ENCODE measurements at places on chromosomes 5 and 9.

GRCh38 chr5:1032011-1032410 is 23.4 kb downstream of the NKD2 start:
- DNase-seq = no peak

DNA sequence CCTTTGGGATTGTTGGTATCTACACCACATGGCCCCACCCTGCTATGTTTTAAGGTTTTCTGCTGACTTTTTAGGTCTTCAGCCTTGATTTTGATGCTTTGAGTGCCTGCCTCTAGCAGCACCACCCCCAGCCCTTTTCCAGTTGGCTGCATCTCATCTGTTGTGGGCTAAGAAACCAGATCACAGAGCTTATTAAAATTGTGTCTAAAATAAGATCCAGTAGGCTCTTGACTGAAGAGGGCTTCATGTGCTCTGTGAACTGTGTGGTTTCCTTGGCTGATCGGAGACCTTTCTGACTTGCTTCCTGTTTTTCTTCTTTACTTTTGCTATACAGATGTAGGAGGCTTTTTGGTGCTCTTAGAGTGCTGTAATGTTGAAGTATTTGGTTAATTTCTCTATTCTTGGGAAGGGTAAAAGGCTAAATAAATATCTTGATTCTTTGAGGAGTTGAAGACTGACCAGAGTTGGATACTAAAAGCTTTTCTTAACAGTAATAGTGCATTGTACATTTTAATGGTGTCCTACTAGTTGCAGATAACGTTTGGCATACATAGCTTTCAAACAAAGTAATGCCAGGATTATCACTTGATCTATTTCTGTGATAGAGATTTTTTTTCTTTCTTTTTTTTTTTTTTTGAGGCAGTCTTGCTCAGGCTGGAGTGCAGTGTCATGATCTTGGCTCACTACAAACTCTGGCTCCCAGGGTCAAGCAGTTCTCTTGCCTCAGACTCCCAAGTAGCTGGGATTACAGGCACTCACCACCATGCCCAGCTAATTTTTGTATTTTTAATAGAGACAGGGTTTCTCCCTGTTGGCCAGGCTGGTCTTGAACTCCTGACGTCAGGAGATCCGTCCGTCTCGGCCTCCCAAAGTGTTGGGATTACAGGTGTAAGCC is 4.5 kb downstream of the UBE2D2 start:
- peak; percentile 26 for DNase-seq

- no peak for DNase-seq
Observed at GRCh38 chr5:107469485-107470294, 201.0 kb downstream of the EFNA5 start.

GRCh38 chr5:72848474-72849428 is 32.3 kb downstream of the TNPO1 start:
- DNase-seq = peak; percentile 62

- no peak for DNase-seq
Observed at GRCh38 chr5:98268162-98268860, 505.2 kb upstream of the RGMB start.

DNA sequence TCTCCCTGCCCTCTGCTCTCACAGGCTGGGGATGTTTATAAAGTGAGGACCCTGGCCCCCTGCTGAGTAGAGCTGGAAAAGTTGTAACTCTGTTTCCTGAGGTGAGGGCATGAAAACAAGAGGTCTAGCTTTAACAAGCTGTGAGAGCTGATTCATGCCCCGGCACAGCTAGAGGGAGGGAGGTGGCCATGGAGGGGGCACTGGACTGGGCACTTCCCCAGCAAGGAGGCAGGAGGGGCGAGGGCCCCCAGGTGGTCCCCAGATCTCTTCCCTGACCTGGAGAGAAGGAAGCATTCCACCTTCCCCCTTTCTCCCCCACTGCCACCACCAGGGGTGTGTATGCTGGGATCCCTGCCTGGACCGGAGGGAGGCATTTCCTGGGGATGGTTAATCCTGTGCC is at the start of gene MSMP:
MSMP (minus strand) TSS at position 13 of the 400 bp plus-strand sequence. CDS start 147 bp downstream, outside the sequence.
- DNase-seq = no peak

GRCh38 chr5:16995372-16995771 is 59.3 kb upstream of the MYO10 start:
- DNase-seq = no peak

DNA sequence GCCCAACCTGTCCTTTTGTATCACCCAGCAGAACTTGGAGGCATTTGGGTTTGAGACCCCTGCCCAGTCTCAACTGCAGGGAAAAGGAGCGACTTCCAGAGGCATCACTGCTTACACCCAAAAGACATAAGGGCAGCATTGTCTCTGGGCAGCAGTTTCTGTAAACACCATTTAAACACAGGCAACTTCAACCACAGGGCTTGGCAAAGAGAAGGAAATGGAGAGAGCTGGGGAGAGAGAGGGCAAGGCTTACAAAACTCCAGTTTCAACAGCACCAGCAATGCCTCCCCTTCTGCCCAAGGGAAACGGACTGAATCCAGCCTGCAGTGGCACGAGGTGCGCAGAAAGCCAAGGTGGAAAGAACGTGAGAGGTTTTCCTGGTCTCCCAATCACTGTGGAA is 147.6 kb downstream of the ROR2 start:
- no peak for DNase-seq

DNA sequence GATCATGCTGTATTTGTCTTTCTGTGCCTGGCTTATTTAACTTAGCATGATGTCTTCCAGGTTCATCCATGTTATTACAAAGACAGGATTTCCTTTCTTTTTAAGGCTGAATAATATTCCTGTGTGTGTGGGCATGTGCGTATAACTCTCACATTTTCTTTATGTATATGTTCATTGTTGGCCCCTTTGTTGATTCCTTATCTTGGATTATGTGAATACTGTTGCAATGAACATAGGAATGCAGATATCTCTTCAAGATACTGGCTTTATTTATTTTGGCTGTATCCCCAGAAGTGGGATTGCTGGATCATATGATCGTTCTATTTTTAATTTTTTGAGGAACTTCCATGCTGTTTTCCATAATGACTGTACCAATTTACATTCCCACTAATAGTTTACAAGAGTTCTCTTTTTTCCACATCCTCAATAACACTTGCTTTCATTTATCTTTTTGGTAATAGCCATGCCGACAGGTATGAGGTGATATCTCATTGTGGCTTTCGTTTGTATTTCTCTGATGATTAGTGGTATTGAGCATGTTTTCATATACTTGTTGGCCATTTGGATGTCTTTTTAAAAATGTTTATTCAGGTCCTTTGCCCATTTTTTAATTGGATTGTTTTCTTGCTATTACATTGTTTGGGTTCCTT is 38.0 kb downstream of the CREBRF start:
- no peak for DNase-seq

DNA sequence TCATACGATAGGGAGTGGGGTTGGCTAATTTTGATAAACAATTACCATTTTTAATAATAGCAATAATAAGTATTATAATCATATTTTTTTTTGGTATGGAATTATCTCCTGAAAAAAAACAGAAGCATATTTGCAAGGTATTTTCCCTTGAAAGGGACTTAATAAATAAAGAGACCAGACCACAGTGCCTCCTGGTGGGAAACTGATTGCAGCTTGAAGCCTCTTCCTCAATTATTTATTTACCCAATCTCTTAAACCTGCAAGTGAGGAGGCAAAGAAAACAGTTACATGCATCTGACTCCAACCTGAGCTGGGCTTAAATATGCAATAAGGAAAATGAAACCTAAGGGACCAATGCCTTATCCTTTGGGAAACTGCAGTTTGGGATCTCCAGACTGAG is 388.1 kb upstream of the ACO1 start:
- DNase-seq = no peak

- no peak for DNase-seq
Observed at GRCh38 chr5:169298193-169298592, 2.7 kb downstream of the SLIT3 start.

DNA sequence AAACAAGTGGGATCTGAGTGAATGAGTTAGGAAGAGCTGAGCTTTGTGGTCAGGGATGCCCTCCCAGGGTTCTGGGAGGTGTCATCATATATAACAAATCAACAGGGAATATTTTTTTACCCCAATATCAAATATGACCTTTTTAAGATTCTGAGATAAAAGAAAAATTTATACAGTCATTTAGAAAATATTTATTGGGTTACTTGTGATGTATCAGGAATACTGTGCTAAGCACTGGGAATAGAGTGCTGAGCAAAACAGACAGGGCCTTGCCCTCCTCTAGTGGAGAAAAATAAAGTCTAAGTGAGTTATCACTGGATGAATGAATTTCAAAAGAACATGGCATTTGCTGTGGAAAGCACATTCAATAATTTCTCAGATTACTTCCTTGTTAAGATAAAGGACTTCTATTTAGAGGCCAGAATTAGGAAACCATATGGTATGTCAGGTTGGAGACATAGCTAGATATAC is 102.9 kb downstream of the BOD1 start:
- no peak for DNase-seq

DNA sequence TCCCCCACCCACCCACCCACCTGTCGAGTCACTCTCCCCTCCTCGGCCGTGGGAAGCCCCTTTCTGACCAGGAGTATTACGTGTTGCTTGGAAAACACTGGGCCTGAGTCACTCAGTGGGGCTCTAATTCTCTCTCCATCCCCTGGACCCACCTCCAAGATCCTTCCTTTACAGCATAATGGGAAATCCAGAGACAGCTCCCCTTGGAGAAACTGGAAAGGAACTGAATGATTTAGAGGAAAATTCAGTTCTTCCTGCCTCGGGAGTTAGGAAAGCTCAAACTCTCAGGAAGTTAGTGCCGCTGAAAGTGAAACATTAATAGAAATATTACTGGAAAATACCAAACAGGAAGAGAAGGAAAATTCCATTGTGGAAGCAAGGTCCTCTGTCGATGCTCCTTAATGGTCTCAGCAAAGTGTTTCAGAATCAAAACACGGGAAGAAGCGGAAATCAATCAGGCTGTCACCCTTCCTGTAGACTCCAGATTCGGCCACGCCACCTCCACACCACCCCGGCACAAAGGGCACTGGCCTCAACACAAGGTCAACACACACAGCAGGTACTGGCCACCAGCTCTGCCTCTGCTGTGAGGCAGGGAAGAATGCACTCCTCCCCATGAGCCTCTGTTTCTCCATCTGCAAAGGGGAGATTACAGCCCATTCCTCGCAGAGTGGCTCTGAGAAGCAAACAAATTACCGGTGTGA is 9.6 kb downstream of the SHB start:
- DNase-seq = no peak

- peak; percentile 42 for DNase-seq
Observed at GRCh38 chr9:133955821-133956411, 36.2 kb downstream of the VAV2 start.

GRCh38 chr9:35609001-35609819 is 4.1 kb downstream of the TESK1 start:
- DNase-seq = no peak

Measured in activated CD4-positive, alpha-beta T cell treated with anti-CD3 and anti-CD28 coated beads for 48 hours (primary cell).